ENCODE measurements at places on chromosomes 3 and 15.

DNA sequence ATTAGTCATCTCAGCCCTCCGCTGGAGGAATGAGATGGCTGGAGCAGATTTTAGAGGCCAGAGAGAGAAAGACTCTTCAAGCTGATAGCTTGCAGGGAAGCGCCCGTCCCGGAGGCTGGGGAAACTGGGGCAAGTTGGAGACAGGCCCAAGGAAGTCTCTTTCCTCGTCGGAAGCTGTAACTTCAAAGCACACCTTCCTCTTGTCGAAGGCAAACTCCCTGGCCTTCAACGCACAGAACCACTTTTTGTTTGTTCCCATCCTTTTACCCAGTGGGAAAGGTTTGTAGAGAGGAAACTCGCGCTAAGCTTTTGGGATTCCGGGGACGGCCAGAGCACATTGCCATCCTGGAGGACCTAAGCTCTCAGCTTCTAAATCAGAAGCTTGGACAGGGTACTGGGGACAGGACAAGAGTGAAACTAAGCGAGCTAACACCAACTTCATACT, 900 bp upstream of the EOMES start:
- DNase-seq: no peak

DNA sequence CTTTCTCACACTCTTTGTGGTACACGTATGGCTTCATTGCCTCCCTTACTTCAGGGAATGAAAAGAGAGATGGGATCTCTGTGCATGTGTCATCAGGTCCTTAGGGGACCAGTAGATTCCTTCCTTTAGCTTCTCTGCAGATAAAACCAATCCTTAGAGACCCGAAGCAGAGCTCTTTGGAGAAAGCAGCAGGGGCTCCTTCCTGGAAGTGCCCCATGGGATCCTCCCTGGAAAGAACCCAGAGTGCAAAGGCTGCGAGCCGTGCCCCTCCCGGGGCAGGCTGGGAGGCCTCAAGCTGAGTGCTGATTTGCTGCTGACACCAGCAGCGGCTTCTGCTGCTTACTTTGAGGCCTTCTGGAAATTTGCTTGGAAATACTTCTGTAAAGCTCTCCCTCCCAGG, 328.6 kb upstream of the RGMA start:
- no peak for DNase-seq

DNA sequence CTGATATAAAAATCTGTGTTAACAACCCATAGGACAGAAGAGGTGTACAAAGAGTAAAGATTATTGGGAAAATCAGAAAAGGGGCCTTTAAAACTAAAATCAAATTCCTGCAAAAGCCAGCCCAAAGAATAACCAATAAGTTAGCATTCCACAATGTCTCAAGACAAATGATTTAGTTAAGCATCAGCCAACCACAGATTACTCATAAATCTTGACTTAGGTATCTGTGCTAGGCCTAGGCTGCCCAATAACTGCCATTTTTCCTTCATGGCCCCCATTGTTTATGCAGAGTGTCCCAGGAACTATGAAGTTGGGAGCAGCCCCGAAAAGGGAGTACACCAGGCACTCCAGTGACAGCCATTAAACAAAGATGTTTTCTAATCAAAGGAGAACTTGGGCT, 7.4 kb downstream of the TRANK1 start:
- no peak for DNase-seq

DNA sequence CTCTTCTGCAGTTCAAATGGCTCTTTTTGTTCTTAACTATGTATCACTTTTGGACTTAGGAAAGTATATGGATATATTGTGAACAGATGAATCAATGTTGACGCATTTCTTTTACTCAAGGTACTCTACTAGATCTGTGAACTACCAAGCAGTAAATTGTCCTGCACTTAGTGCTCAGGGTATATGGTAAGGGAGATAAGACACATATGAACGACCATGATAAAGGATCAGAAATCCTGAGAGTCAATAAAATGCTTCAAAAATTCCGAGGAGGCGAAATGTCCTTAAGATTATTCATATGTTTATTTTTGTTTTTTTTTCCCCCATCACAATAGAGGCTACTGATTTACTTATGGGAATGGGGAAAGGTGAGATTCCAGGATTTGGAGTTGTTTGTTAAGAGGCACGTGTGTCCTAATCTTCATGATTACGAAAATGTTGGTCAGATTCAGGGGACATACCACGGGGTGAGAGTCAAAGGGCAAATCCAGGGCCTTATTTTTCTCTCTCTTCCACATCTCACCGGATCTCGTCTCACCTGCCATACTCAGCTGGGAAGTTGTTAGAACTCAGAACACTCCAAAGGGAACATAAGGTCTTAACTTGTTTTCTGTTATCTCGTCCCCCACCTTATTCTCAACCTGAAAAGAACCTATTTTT, 475.1 kb upstream of the TBL1XR1 start:
- DNase-seq: no peak

DNA sequence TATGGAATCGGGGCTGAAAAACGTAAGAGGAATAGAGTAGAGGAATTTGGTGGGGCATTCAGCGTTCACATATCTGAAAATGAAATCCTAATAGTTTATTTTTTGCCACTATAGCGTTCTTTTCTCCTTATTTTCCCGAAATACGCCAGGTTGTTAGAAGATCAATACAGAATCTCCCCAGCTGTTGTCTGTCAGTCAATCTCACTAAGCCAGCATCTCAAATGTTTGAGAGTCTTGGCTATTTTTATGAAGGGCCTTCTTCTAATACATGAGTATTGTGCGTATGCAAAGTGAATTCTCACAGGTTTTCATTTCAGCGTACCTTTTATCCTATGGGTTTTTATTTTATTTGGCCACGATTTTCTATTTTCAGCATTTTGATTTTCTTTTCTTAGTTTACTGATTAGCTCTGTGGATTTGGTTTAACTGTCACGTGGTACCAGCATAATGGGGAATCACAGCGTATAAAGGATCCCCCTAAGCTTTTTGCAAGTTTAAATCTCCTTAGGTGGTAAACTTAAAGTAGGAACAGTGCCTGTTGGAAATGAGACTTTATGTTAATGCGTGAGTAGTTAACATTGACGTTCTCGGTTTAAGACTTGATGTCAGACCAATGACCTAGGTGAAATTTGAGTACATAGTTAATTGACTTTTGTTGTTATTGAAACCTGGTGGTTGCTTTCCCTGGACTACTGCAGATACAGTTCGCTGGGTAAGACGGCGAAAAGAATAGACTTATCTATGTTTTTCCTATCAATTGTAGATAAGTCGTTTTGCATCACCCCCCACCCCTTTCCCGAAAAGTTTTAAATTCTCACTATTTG, 1.3 kb downstream of the FXR1 start:
- peak; percentile 67 for DNase-seq

DNA sequence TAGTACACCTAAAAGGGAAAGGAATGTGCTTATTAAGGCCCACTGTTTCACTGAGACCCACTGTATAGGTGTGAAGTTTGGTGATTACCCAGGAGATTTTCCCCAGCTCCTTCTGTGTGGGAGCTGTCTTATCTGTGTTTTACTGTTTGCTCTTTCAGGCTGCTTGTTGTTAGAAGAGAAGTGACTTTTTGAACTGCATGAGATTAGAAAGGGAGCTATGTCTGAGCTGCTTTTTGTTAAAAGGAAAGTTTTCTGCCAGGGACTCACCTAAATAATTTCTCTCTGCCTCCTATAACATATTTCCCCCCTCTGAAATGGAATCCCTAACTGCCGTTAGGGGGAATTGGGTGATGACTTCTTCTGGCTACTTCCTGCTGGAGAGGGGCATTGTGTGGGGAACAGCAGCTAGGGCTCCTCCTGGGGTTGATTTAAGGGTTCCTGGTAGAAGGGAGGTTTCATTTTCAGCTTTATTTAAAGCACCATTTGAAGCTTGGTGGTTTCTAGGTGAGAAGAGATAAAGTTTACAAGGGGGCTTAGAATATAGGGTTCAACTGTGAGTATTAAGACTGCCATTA, 77.1 kb upstream of the ATP11B start:
- DNase-seq: no peak

- no peak for DNase-seq
Observed at GRCh38 chr15:67906382-67906781, 66.5 kb upstream of the RNU6-1 start.

- DNase-seq: peak; percentile 98
Observed at GRCh38 chr15:45641374-45641781, 6.5 kb downstream of the SQOR start.

GRCh38 chr3:160370987-160371857, 27.8 kb downstream of the IFT80 start:
- no peak for DNase-seq

- no peak for DNase-seq
Observed at GRCh38 chr3:184832044-184832443, 20.1 kb downstream of the VPS8 start.

DNA sequence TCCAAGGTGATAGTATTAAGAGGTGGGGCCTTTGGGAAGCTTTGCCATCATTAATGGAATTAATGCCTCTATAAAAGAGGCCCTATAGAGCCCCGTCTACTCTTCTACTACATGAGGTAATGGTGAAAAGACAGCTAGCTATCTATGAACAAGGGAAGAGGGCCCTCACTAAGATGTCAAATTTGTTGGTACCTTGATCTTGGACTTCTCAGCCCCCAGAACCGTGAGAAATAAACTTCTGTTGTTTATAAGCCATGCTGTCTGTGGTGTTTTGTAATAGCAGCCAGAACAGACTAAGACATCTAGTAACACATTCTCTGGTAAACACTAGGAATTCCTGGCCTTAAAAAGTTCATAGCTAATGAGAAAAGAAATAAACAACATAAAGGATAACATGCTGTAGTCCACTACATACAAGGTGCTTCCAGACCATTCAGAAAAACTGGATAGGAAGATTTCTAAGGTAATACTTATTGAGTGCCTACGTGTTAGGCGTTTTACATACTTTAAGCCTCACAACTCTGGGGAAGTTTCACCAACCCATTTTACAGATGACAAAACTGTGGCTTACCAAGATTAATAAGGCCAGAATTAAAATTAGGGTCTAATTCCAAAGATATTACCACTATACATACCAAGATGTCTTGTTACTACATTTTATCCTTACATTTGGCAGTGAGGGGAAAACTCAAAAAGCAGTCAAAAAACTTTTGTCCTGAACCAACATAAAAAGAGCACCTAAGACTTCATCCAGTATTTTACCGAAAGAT, 3.2 kb downstream of the UBE3A start:
- DNase-seq: no peak

- no peak for DNase-seq
Observed at GRCh38 chr3:123713211-123713610, 128.4 kb upstream of the HACD2 start.

- DNase-seq: peak; percentile 62
Observed at GRCh38 chr3:25856902-25857518, 67.1 kb downstream of the OXSM start.

GRCh38 chr3:112781599-112781998, 65.1 kb downstream of the CD200R1L start:
- DNase-seq: no peak

Data from fibroblast of mammary gland (primary cell).